ENCODE measurements at places on chromosomes 2 and 18.

DNA sequence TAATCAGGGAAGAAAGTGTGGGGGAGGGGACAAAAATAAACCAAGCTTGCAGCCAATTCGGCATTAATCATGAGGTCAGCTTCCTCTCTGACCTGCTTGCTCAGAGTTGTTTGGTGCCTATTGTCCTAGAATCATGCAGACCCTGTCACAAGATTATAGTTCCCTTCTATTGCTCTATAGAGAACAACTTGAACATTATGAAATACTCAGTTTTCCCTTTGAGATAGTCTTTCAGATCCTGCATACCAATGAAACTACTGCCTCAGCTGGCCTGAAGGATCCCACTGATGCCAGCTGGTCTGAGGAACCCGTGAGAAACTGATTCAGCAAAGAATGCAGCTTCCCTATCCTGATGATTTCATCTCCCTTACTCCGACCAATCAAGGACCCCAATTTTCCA is 955 bp upstream of the BBS5 start:
- DNase-seq = no peak

- DNase-seq = no peak
Measured at GRCh38 chr2:2704428-2705090, 373.5 kb upstream of the MYT1L start.

- no peak for DNase-seq
Measured at GRCh38 chr18:37343542-37343851, 222.1 kb downstream of the CELF4 start.

GRCh38 chr2:120546865-120547390 is 188.7 kb upstream of the GLI2 start:
- DNase-seq = no peak

DNA sequence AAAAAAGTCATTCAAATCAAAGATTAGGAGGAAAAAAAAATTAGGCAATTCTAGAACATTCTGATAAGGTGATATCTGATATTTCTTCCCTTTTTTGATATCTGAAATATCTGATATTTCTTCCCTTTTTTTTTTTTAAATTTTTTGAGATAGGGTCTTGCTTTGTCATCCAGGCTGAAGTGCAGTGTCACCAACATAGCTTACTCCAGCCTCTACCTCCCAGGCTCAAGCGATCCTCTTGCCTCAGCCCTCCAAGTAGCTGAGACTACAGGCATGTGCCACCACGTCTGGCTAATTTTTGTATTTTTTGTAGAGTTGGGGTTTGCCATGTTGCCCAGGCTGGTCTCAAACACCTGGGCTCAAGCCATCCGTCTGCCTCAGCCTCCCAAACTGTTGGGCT is 33.9 kb downstream of the MEX3C start:
- DNase-seq = no peak

GRCh38 chr2:158692372-158693103 is 102.6 kb upstream of the DAPL1 start:
- no peak for DNase-seq

GRCh38 chr2:103153580-103154284 is 391.9 kb downstream of the TMEM182 start:
- no peak for DNase-seq

GRCh38 chr2:26572591-26572990 is 68.6 kb downstream of the CIB4 start:
- no peak for DNase-seq

- no peak for DNase-seq
Measured at GRCh38 chr18:58128381-58129374, 84.7 kb downstream of the NEDD4L start.

GRCh38 chr2:181792906-181793305 is 98.6 kb upstream of the ITPRID2 start:
- DNase-seq = no peak

DNA sequence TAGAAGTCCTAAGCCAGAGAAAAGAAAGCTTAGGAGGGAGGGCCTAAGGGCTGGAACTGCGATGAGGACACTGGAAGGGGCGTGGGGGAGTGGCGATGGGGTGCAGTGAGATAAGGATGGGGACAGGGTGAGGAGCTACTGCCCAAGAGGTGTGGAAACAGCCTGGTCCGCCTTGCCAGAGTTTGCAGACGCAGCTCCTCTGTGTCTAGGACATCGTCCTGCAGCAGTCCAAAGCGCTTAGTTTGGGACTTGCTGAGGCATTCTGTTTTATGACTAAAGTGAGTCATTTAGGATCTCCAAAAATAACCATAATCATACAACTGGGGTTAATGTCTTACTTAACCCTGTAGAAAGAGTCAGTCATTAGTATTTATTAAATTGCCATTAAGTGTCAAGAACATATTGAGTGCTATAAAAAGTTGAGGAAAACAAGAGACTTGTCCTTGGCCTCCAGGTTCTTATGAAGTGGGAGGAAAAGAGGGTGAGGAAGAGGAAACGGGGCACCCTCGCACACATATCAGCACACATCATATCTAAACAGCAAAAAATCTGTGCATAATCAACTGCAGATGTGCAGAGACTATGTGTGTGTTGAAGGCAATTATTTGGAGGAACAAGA is 74.8 kb downstream of the CDK15 start:
- DNase-seq = peak; percentile 77

DNA sequence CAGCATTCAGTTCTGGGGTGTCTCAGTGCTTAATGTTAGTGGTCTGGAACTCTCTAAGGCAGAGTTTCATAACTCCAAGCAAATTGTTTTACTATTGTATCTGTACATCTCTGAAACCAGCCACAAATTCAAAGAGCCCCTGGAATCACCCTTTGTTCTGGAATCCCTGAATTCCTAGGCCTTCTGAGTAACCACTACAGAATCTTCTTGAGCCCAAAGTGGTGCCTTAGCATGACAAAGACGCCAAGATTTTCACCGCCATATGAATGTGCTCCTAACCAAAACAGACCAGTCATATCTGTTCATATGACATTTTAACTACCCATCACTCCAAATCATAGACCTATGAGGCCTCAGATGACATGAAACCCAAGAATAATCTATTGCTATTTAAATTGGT is 668.1 kb downstream of the EPHA4 start:
- no peak for DNase-seq

DNA sequence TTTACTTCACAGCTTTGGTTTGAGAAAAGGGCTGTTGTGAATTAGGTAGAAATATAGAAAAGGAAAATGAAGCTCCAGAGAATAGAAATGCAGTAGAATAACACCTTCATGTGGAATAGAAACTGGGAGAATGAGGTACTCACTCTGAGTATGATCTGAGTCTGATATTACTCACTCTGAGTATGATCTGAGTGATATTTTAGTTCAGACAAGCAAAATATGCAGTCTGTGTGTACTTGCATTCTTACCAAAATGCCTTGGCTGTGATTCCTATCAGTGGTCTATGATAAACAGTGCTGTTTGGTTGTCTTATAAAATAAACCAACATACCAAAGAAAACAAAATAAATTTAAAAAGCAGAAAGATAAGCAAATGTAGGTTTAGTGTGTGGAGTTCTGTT is 487.6 kb downstream of the THSD7B start:
- DNase-seq = no peak

DNA sequence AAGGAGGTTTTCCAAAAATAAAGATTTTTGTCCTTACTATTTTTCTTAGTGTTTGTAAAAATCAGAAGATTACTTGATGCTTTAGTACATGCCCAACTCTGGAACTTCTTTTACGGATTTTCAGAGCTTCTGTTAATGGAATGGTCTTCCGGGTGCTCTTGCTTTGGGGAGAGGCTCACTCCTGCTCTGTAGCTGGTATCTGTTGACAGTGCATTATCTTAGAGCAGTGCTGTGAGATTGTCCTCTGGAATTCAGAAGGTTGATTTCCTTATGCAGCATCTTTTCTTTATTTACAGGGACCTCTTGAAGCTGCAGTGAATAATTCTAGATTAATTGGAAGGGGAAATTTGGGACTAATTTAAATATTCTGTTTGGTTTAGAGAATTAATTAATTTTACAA is 4.6 kb downstream of the MAPRE2 start:
- no peak for DNase-seq

DNA sequence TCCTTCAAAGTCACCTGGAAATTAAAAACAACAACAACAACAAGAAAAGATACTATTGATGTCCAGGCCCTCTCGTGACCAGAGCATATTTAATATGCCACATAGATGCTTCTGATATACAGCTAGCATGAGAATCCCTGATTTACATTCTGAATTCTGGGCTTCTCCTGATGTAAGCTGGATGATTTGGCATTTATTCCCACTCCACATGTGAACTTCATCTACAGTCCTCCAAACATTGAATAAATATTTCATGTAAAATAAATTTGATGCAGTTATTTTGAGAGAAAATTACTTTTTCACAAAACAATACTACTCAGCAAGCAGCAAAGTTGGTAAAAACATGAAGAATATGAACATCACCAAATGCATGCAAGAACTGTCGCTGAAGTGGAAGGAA is 453.2 kb upstream of the SETBP1 start:
- no peak for DNase-seq

- DNase-seq = no peak
Measured at GRCh38 chr2:158969715-158970240, 1.3 kb downstream of the TANC1 start.

- peak; percentile 90 for DNase-seq
Measured at GRCh38 chr2:175606010-175606841, 395.8 kb downstream of the LNPK start.

DNA sequence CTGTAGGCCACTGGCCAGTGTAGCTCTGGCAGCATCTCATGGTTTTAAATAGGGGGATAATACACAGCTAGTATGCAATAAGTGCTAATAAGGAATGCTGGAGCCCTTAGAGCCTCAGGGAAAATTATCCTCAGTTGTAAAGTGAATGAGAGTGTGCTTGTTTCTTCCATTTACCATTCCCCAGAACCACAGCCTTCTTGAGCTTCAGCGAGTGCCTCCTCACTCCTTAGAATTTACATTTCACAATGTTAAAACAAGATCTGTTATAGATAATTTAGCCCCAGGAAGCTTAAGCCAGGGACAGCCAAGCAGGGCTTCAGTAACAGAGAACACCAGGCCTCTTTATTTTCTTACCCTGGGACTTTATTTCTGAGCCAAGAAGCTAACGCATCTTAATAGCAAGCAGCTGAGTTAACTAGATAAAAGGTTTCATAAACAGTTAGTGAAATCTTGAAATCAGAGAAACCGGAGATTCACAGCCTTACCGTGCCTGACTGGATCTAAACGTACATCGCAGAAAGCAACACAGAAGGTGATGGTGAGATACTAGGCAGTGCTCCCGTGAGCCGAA is 535.2 kb downstream of the TDRD15 start:
- no peak for DNase-seq

DNA sequence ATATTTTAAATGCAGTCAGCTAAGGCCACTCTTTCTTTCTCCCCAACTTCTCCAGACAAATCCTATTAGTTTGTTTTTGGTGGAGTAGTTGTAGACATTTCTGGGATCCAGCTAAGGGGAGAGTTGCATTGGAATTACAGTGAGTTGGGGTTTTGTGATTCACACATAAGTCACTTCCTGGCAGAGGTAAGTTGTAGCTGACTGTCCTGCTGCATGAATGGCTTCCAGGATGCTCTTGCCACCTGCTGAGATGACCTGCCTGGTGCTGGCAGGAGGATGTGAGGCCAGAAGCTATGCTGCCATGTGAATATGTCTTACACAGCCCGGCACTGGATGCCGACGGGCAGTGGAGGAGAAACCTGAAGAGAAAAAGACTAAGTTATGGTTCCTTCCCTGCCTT is 243.7 kb downstream of the TDRD15 start:
- DNase-seq = no peak

DNA sequence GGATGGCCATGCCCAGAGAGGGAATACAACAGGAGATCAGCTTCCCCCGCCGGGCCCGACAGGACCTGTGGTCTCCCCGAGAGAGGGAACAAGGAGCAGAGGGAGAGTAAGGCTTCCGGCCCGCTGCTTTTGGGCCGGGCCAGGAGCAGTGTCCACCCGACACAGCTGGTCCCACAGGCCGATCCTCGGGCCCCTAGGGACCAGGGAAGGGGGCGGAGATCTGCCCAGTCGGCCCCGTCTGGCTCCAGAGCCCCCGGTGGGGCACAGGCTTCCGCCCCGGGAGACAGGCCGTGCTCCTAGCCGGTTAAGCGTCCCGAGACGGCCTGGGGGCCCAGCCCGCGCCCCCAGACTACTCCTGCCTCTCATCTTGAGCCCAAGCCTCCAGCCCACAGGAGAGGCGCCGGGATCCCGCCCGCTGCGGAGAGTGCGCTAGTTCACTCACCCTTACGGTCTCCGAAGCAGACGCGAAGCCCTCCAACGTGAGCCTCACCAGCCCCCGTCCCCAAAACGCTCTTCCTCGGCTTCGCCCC is at the start of gene MCFD2:
MCFD2 (minus strand) TSS at position 526 of the 530 bp plus-strand sequence. CDS start 6,635 bp downstream, outside the sequence.
- DNase-seq = no peak

DNA sequence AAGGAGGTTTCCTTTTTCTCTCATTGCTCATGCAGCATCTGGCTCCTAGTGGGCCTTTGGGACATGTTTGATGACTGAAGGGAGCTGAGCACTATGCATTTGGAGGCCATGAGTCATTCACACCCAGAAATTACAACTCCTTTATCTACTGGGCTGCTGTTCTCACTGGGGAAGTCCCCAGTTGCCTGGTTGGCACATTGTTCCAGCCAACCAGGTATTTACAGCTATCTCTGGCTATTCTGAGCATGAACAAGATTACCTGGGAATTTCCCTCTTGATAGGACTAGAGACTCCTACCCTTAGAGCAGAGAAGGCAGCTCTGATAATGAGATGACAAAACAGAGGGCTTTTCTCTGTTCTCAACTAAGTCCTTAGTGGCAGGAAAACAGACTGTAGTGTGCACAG is 206.5 kb downstream of the SETBP1 start:
- DNase-seq = peak; percentile 42

DNA sequence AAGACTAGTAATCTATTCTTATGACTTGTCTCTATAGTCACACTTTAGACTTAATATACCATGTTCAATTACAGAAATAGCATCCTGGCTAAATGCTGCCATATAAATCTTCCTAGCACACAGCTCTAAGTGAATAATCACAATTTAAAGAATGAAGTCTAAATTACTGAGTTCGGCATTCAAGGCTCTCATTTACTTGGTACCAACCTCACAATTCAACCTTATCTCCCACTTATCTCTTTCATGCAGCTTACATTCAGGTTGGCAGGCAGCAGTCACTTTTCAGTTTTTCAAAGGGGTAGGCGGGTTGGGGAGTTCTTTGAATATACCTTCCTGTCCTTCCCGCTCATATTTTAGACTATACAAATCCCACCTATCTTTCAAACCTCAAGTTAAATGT is 1.5 kb downstream of the MMADHC start:
- DNase-seq = no peak

- no peak for DNase-seq
Measured at GRCh38 chr2:27739058-27739373, 32.5 kb upstream of the MRPL33 start.

Measured in fibroblast of skin of left biceps (primary cell).